ENCODE measurements at places on chromosomes 13 and 19.

DNA sequence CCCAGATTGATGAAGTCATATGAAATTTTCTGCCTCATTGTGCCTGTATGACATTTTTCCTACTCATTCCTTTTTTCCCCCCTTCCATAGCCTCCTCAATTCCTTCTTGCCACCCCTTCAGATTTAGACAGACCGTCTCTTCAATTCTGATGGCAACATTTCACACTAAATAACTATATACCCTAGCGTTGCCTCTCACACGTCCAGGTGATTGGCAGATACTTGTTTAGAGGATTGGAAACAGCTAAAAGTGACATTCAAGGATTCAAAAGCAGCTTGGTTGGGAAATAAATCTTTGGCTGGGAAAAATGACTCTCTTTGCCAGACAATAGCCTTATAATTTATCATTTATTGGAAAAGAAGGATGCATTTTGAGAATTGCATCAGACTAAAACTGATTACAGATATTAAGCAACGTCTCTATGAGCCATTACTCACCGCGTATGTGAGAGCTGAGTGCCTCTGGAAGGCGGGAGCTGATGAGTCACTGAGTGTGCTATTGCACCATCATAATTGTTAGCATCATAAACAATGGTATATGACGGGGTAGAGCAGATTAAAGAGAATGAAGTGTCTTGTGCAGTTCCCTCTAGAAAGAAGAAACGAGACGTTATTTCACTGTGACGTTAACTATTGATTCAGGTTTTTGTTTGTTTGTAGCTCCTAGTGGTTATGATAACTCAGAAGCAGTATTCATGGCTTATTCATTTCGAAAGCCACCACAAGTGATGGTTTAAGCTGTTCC lies 61.1 kb upstream of the FAM216B start:
- H3K4me1 ChIP-seq, result no peaks in the 10 kb centered on the region
- no peaks in the 10 kb centered on the region for H3K36me3 ChIP-seq
- H3K27ac ChIP-seq, result no peak overlapping the region
- H3K27me3 ChIP-seq, result peaks cover 12% of the 10 kb centered on the region
- peak; percentile 7 for DNase-seq

DNA sequence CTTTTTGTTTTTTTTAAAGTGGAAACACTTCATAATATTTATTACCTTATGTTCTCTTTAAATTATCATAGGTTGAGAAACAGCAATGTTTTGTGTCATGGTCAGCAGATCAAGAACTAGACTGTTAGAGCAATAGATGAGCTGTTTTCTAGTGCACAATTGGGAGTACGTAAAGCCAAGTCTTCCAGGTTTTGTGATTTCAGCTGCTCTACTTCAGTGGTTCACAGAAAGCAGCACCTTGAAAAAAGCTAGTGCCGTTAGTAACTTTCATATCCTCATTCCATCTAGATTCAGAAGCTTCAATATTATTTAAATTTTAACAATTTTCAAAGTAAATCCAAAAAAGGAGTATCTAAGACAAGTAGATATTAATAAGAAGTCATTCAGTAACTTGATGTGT lies 1.9 kb downstream of the GPR18 start:
- DNase-seq, result no peak
- peaks cover 66% of the 10 kb centered on the region for H3K4me1 ChIP-seq
- peak overlapping the region; percentile 68 for H3K4me3 ChIP-seq
- H3K27ac ChIP-seq, result peak overlapping the region; percentile 87

DNA sequence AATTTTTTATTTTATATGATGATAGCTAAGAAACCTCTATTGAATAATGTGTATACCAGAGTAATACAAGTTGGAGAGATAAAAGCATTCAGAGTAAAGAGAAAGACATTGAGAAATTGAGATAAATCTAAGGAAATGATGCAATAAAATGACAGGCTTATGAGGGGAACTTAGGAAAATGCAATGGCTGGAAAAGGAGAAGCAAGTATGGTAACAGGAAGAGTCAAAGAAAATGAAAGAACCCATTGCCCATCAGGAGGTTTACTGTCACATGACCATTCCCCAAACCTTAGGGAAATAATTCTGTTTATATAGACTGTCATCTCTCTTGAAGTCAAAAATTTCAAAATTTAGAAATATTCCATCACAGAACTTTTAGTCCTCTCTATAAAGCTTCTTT lies 808.0 kb upstream of the PRR20A start:
- H3K4me1 ChIP-seq, result no peaks in the 10 kb centered on the region
- DNase-seq, result no peak
- H3K27ac ChIP-seq, result no peak overlapping the region
- H3K27me3 ChIP-seq, result no peaks in the 10 kb centered on the region
- H3K36me3 ChIP-seq, result no peaks in the 10 kb centered on the region
- no peak overlapping the region for H3K4me3 ChIP-seq

- no peaks in the 10 kb centered on the region for H3K36me3 ChIP-seq
- DNase-seq, result no peak
- peak within 1 kb of the TSS; percentile 67 for H3K4me3 ChIP-seq
- peaks cover 40% of the 10 kb centered on the region for H3K27me3 ChIP-seq
- no peak within 1 kb of the TSS for H3K27ac ChIP-seq
Observed at GRCh38 chr19:40601134-40601974, at the start of gene LTBP4. Gene LTBP4, plus strand, starts transcription at chr19:40601369. Its CDS starts 19 bp downstream, at chr19:40601388.

DNA sequence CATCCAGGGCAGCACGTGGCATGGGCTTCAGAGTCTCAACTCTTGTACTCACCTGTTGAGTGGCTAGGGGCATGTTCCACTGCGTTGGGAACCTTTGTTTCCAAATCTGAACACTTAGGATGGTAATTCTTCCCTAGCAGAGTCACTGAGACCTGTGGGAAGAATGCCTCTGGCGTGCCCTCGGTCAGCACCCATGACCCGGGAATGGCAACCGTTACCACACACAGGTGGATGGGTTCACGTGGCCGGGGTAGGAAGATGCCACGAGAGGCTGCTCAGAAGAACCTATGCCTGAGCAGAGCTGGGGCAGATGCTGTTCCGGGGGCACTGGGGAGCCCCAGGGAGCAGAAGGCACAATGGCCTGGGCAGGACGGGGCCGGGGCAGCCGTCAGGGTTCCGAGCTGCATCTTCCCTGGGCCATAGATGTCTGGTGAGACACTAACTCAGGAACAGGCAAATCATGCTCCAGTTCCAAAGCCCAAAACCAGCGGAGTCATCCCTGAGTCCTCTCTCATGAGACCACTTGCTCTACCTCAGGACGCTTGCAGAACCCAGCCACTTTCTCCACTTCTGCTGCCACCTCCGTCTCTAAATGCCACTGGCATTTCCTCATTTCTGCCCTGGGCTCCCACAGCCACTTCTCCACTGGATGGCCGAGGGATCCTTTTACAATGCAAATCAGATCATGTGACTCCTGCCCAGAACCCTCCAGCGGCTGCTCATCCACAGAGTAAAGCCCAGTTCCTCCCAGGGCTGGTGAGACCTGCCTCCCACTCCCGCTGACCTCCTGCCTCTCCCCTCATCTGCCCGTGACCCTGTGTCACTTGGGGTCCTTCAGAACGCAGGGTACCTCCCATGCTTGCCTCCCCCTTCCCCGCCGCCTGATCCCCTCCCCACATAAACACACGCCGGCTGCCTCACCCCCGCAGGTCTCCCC lies 36.7 kb downstream of the FAM124A start:
- no peaks in the 10 kb centered on the region for H3K36me3 ChIP-seq
- H3K27ac ChIP-seq, result no peak overlapping the region
- H3K27me3 ChIP-seq, result no peaks in the 10 kb centered on the region
- no peak for DNase-seq
- H3K4me1 ChIP-seq, result no peaks in the 10 kb centered on the region

- H3K27ac ChIP-seq, result no peak overlapping the region
- H3K27me3 ChIP-seq, result peaks cover 11% of the 10 kb centered on the region
- H3K4me3 ChIP-seq, result no peak overlapping the region
Observed at GRCh38 chr13:113148940-113149503, 9.4 kb upstream of the PROZ start.

DNA sequence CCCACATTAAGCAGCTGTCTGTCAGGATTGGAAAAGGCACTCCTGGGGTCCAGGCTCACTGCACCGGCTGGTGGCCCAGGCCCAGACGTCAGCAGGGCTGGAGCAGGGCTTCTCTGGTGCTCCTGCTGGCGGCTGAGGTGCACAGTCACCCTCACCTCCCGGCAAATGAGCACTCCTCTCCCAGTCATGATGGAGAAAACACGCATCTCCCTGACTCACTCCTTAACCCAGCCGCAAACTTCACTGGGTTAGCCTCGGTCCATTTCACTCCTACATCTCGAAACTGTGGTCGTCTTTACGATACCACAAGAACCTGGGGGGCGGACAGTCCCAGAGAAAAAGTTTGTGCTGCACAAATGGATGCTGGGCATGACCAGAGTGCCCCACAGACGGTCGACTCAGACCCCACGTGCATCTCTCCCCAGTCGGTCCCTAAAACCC lies 3.3 kb upstream of the RASA3 start:
- peaks cover 10% of the 10 kb centered on the region for H3K36me3 ChIP-seq
- no peak for DNase-seq
- H3K4me1 ChIP-seq, result peaks cover 6% of the 10 kb centered on the region
- H3K27me3 ChIP-seq, result no peaks in the 10 kb centered on the region

DNA sequence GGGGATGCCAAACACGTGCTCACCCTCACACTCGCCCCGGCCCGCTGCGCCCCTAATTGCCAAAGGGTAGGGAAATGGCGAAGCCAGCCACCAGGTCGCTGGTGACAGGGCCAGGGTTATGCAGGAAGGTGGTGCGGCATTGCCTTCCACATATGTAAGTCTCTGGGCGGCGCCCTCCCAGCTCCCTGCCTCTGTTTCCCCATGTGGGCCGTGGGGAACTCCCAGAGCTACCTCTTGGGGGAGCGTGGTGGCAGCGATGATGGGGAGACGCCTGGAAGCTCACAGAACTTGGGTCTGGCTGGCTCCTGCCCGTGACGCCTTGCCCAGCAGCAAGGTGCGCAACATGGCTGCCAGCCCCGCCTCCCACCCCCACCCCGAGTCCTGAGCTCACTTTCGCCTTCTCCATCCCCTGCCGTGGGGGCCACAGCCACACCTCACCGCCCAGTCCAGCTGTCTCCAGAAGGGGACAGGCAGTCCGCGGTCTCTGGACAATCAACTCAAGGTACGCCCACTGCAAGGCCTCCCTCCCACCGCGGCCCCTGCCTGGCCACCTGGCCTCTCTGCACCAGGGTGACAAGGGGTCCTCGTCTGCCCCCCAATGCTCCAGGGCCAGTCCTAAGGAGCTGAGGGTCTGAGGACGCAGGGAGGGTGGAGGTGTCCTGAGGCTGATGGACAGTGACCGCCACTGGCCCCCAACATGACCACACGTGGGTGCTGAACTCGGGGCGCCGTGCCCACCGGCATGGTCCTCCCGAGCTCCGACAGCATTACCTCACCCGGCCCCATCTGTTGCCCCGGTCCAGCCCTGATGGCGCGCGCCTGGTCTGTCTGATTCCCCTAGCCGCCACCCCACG lies 6.6 kb downstream of the C19orf25 start:
- H3K36me3 ChIP-seq, result peaks cover 4% of the 10 kb centered on the region
- peaks cover 11% of the 10 kb centered on the region for H3K27me3 ChIP-seq
- no peak overlapping the region for H3K4me3 ChIP-seq
- H3K4me1 ChIP-seq, result peaks cover 21% of the 10 kb centered on the region

GRCh38 chr13:38941353-38941945 lies 49.2 kb downstream of the STOML3 start:
- H3K36me3 ChIP-seq, result no peaks in the 10 kb centered on the region
- no peak overlapping the region for H3K4me3 ChIP-seq
- H3K4me1 ChIP-seq, result no peaks in the 10 kb centered on the region
- H3K27me3 ChIP-seq, result peaks cover 12% of the 10 kb centered on the region
- H3K27ac ChIP-seq, result no peak overlapping the region

- DNase-seq, result no peak
- no peak overlapping the region for H3K4me3 ChIP-seq
- H3K4me1 ChIP-seq, result no peaks in the 10 kb centered on the region
- no peak overlapping the region for H3K27ac ChIP-seq
- no peaks in the 10 kb centered on the region for H3K36me3 ChIP-seq
- H3K27me3 ChIP-seq, result no peaks in the 10 kb centered on the region
Observed at GRCh38 chr13:36251526-36251925, 37.2 kb upstream of the SOHLH2 start.

GRCh38 chr19:883661-884211 lies 9.3 kb downstream of the MED16 start:
- DNase-seq, result no peak
- H3K4me1 ChIP-seq, result peaks cover 2% of the 10 kb centered on the region
- H3K36me3 ChIP-seq, result peaks cover 2% of the 10 kb centered on the region
- H3K4me3 ChIP-seq, result no peak overlapping the region
- H3K27me3 ChIP-seq, result no peaks in the 10 kb centered on the region
- H3K27ac ChIP-seq, result no peak overlapping the region

DNA sequence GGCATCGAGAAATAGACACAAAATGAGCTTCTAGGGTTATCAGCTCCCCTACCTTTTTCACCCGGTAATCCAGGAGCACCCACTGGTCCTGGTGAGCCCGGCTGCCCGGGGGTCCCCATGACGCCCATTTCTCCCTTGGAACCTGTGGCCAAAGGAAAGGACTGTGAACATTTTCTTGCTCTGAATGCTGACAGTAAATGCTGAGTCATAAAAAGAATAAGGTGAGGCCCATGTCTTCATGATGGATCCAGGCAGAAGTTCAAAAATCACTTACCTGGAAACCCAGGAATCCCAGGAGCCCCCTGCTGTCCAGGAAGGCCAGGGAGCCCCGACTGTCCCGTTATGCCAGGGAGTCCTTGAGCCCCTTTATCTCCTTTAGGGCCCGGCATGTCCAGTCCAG lies 129.2 kb downstream of the COL4A1 start:
- no peak overlapping the region for H3K27ac ChIP-seq
- DNase-seq, result no peak
- H3K36me3 ChIP-seq, result no peaks in the 10 kb centered on the region

- peak; percentile 88 for DNase-seq
- peaks cover 42% of the 10 kb centered on the region for H3K36me3 ChIP-seq
- H3K27me3 ChIP-seq, result no peaks in the 10 kb centered on the region
Observed at GRCh38 chr19:41871573-41872383, 5.3 kb upstream of the CD79A start.

GRCh38 chr19:56252699-56253422 lies 19.7 kb upstream of the EDDM13 start:
- H3K27me3 ChIP-seq, result no peaks in the 10 kb centered on the region
- peaks cover 4% of the 10 kb centered on the region for H3K36me3 ChIP-seq
- H3K4me1 ChIP-seq, result no peaks in the 10 kb centered on the region
- peak; percentile 90 for DNase-seq
- no peak overlapping the region for H3K27ac ChIP-seq
- no peak overlapping the region for H3K4me3 ChIP-seq

DNA sequence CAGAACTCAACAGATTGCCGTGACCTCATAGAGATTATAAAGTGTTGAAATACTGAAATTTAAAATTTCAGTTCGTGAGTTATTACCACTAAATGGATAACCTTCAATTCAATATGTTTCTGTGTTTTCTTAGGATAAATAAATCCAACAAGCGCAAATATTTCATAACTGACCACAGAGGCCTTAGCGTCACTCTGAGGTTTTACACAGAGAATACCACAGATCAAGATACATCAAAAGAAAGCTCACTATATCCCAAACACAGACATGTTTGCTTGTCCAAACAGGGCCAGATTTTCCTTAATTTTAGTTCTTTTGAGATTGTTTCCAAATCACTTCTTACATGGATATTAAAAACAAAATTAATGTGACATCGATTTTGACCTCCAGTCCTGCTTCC lies 235.8 kb downstream of the EFNB2 start:
- no peaks in the 10 kb centered on the region for H3K4me1 ChIP-seq
- H3K27me3 ChIP-seq, result peaks cover 2% of the 10 kb centered on the region
- H3K27ac ChIP-seq, result no peak overlapping the region
- no peaks in the 10 kb centered on the region for H3K36me3 ChIP-seq

Data from activated CD8-positive, alpha-beta T cell treated with anti-CD3 and anti-CD28 coated beads for 36 hours (primary cell).